H1 (cell line): ENCODE measurements at places on chromosomes 3 and 15. TPM values are rescaled to one million over a fixed set of nuclear protein-coding genes. Genes with fewer than 3 reads are reported as not detected.

Gene SLC24A5
- total RNA-seq: not detected in 2 replicates

Gene CCDC174
- total RNA-seq: 11.9 and 14.1 TPM in 2 replicates

Gene ANKRD34C
- not detected in 2 replicates for total RNA-seq

GRCh38 chr3:10928961-10929471, 63.5 kb upstream of the SLC6A1 start:
- H3K27me3 ChIP-seq: no peaks in the 10 kb centered on the region
- H3K27ac ChIP-seq: no peak overlapping the region
- no peaks in the 10 kb centered on the region for H3K36me3 ChIP-seq
- DNase-seq: no peak
- H3K4me3 ChIP-seq: no peak overlapping the region

GRCh38 chr15:68510558-68510957, 68.2 kb upstream of the CORO2B start:
- no peaks in the 10 kb centered on the region for H3K27me3 ChIP-seq
- H3K4me3 ChIP-seq: no peak overlapping the region
- no peaks in the 10 kb centered on the region for H3K36me3 ChIP-seq
- no peaks in the 10 kb centered on the region for H3K4me1 ChIP-seq
- no peak for DNase-seq

DNA sequence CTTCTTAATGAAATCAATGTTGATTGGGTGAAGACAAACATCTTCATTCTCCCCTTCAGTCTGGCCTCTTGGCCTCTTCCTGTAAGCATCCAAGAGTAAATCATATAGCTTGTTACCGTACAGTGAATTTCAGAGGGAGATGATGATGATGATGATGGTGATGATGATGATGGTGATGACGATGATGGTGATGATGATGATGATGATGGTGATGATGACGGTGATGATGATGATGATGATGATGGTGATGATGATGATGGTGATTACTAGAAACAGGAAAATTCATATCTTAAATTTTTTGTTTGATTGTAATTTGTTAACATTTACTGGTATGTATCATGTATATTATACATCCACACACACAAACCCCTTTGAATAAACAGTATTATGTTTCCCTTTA, 256.1 kb upstream of the PLSCR5 start:
- no peak overlapping the region for H3K27ac ChIP-seq
- no peaks in the 10 kb centered on the region for H3K36me3 ChIP-seq
- no peak overlapping the region for H3K4me3 ChIP-seq
- no peak for DNase-seq
- H3K27me3 ChIP-seq: no peaks in the 10 kb centered on the region
- no peaks in the 10 kb centered on the region for H3K4me1 ChIP-seq

DNA sequence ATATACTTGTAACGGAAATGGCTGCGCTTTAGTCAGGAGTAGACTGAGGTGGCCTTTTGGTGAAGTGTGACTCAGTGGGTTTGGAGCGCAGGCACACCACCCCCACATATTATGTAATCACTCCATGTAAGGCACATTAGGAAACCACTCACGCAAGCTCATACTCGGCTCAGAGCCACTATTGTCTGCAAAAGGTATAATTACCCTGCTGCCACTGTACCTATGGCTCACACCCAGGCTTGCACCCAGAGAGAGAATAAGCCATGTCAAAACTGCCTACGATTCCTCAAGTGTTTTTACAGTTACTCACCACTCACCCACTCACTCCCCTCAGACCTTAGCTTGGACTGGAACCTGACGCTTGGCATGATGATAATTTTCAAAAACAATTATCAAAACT, 611.9 kb upstream of the CCDC54 start:
- no peaks in the 10 kb centered on the region for H3K4me1 ChIP-seq
- H3K27ac ChIP-seq: no peak overlapping the region
- H3K36me3 ChIP-seq: no peaks in the 10 kb centered on the region

- H3K4me1 ChIP-seq: peaks cover 8% of the 10 kb centered on the region
- H3K27me3 ChIP-seq: peaks cover 22% of the 10 kb centered on the region
- H3K27ac ChIP-seq: peak overlapping the region; percentile 73
- peak overlapping the region; percentile 59 for H3K4me3 ChIP-seq
- peak; percentile 86 for DNase-seq
- no peaks in the 10 kb centered on the region for H3K36me3 ChIP-seq
Measured at GRCh38 chr15:38072348-38073177, 138.1 kb downstream of the TMCO5A start.

DNA sequence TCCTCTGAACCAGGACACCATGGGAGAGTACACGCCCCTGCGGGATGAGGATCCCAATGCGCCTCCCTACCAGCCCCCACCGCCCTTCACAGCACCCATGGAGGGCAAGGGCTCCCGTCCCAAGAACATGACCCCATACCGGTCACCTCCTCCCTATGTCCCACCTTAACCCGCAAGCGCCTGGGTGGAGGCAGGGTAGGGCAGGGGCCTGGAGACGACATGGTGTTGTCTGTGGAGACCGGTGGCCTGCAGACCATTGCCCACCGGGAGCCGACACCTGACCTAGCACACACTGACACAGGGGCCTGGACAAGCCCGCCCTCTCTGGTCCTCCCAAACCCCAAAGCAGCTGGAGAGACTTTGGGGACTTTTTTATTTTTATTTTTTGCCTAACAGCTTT, 21.2 kb upstream of the BSN start:
- H3K4me3 ChIP-seq: no peak overlapping the region
- H3K27me3 ChIP-seq: no peaks in the 10 kb centered on the region
- peaks cover 24% of the 10 kb centered on the region for H3K36me3 ChIP-seq
- DNase-seq: no peak

- DNase-seq: no peak
- H3K36me3 ChIP-seq: no peaks in the 10 kb centered on the region; the same call in 1 of the 2 replicates
- H3K27ac ChIP-seq: no peak overlapping the region
- no peak overlapping the region for H3K4me3 ChIP-seq
- no peaks in the 10 kb centered on the region for H3K4me1 ChIP-seq
Measured at GRCh38 chr3:106811376-106811775, 565.9 kb upstream of the CCDC54 start.

DNA sequence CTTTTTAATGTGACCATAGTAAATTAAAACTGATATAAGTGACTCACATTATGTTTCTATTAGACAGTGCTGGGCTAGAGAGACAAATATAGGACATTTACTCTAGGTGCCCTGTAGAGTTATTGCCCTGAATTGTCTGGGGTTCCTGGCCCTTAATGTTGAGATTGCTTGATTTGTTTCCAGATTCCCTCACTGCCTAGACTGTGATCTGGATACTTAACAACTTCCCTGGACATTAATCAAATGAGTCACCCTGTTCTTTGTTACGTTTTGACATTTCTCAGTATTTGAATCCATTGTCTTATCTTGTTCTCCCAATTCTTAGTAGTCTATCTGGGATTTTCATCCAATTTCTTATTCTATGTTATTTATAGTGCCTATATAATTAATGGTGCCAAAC, 65.8 kb downstream of the DTWD1 start:
- DNase-seq: no peak
- no peak overlapping the region for H3K27ac ChIP-seq
- H3K4me3 ChIP-seq: no peak overlapping the region
- H3K36me3 ChIP-seq: no peaks in the 10 kb centered on the region
- no peaks in the 10 kb centered on the region for H3K27me3 ChIP-seq

DNA sequence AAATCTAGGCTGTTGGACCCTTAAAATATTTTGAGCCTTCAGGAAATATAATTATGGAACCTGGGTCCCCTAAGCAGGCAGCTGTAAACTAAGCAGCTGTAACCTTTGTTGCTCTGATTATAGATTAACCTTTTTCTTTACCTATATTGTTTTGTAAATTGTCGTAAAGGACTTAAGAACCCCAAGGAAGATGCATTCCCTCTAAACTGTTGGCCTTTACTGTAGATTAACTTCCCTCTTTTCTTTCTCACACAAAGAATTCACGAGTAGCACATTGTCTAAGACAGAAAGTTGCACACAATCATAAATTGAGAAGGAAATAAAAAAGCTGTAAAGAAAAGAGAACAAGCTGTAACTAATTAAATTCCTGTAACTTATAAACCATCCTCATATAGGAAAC, 877.3 kb downstream of the ROBO2 start:
- H3K27ac ChIP-seq: no peak overlapping the region
- DNase-seq: no peak
- H3K4me3 ChIP-seq: no peak overlapping the region
- H3K36me3 ChIP-seq: no peaks in the 10 kb centered on the region; the same call in 1 of the 2 replicates
- no peaks in the 10 kb centered on the region for H3K27me3 ChIP-seq

DNA sequence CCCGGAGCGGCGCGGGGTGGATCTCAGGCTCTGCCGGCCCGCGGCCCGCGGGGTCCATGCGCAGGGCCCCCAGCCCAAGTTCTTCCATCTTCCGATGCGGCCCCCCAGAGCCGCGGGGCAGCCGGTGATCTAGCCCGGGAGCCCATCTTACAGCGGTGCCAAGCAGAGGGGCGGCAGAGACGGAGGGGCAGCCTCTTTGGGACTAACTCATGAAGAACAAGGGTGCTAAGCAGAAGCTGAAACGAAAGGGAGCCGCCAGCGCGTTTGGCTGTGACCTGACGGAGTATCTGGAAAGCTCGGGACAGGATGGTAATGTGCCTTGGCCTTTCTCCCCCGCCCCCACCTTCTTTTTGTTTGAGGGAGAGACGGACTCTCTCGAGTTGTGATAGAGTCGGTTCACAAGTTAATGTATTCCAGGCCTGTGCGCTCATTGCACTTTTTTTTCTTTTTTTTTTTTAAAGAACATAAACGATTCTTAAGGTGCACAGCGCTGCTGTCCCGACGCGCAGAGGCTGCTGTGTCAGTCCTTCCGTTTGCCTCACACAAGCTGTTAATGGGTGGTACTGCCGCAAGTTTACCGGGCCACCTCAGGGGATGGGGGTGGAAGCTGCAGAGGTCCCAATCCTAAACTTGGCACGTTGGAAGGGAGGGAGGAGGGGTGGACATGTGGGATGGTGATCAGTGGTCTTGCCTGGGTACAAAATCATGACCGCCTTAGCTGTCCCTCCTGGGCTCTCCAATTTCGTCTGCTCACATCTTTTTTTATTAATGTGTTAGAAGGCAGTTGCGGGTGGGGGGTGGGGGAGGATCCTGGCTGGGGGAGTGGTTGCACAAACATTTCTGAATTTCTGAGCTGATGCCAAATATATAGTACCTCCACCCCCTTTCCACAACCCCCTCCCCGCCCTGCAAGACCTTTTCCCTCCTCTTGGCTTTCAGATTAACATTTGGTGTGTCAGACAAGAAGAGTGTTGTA, 801 bp downstream of the ARHGAP31 start:
- H3K36me3 ChIP-seq: no peaks in the 10 kb centered on the region
- H3K4me1 ChIP-seq: peaks cover 2% of the 10 kb centered on the region
- DNase-seq: peak; percentile 69

GRCh38 chr15:39976291-39977274, 42.7 kb downstream of the EIF2AK4 start:
- peak; percentile 15 for DNase-seq
- H3K36me3 ChIP-seq: peaks cover 53% of the 10 kb centered on the region
- no peak overlapping the region for H3K27ac ChIP-seq
- peak overlapping the region; percentile 45 for H3K4me3 ChIP-seq

DNA sequence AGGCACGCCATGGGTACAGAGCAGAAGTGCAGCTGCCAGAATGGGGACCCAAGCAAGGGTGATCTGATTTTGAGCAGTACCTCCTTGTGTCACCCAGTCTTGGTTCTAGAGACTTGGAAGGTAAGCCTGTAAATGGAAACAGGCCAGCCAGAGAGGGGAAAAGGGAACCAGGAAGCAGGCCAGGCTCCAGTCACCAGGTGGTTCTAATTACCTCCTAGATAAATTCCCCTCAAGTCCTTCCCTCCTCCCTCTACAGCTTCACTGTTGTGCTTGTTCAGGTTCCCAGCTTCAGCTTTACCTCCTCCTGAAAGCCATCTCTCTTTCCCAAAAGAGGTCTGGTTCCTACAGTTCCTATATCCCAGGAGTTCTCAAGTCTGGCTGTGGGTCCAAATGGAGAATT, 58.8 kb upstream of the SLC7A14 start:
- no peaks in the 10 kb centered on the region for H3K27me3 ChIP-seq
- DNase-seq: no peak
- H3K4me3 ChIP-seq: no peak overlapping the region
- no peak overlapping the region for H3K27ac ChIP-seq
- no peaks in the 10 kb centered on the region; the same call in 1 of the 2 replicates for H3K36me3 ChIP-seq
